Activated CD8-positive, alpha-beta T cell treated with anti-CD3 and anti-CD28 coated beads for 36 hours (primary cell): ENCODE measurements at places on chromosomes 5 and 9. TPM values are rescaled to one million over a fixed set of nuclear protein-coding genes. Genes with fewer than 3 reads are reported as not detected.

The PARP8 gene
- 42.9 TPM for total RNA-seq

The CCL21 gene
- total RNA-seq, result not detected

- no peak overlapping the region for H3K27ac ChIP-seq
- no peaks in the 10 kb centered on the region for H3K27me3 ChIP-seq
- peaks cover 31% of the 10 kb centered on the region for H3K36me3 ChIP-seq
Observed at GRCh38 chr9:37192803-37193202, 72.4 kb downstream of the ZCCHC7 start.

GRCh38 chr5:134098690-134099089 is 15.8 kb upstream of the TCF7 start:
- no peak for DNase-seq
- H3K4me1 ChIP-seq, result peaks cover 74% of the 10 kb centered on the region
- H3K27ac ChIP-seq, result peak overlapping the region; percentile 81
- no peaks in the 10 kb centered on the region for H3K27me3 ChIP-seq
- no peaks in the 10 kb centered on the region for H3K36me3 ChIP-seq

The APBA1 gene
- not detected for total RNA-seq

The SLC46A2 gene
- total RNA-seq, result not detected

The EDIL3 gene
- not detected for total RNA-seq

- no peaks in the 10 kb centered on the region for H3K27me3 ChIP-seq
- no peak overlapping the region for H3K4me3 ChIP-seq
- peaks cover under 1% of the 10 kb centered on the region for H3K4me1 ChIP-seq
- H3K27ac ChIP-seq, result no peak overlapping the region
Observed at GRCh38 chr5:139167063-139167462, 31.1 kb downstream of the SIL1 start.

DNA sequence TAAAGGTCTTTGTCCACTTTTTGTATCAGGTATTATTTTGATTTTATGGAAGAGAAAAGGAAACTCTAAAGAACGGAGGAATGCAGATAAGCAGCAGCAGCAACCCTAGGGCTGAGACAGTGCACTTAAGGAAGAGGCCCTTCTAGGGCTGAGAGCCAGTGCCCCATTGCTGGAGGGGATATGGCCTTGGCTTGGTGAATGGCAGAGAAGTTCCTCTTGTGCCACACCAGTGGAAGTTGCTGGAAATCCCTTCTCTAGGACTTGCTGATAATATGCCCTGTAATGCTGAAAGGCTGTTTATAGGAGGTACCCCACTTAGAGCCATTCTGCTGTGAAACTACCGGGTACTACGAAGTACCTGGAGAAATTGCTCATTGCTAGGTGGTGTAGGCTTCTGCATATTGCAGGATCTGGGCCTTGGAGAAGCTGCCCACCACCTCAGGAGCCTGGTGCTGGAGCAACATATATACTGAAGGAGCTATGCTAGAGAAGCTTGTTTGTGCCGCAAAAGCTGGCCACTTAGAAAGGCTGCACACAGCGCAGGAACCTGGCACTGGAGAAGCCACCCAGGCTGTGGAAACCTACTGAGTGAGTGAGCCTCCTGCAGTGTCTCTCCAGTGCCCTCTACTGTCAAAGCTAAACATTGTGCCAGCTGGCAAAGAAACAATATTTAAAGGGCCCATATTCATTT is 9.6 kb upstream of the UBTD2 start:
- H3K27ac ChIP-seq, result no peak overlapping the region
- H3K36me3 ChIP-seq, result no peaks in the 10 kb centered on the region
- peaks cover 6% of the 10 kb centered on the region for H3K27me3 ChIP-seq

DNA sequence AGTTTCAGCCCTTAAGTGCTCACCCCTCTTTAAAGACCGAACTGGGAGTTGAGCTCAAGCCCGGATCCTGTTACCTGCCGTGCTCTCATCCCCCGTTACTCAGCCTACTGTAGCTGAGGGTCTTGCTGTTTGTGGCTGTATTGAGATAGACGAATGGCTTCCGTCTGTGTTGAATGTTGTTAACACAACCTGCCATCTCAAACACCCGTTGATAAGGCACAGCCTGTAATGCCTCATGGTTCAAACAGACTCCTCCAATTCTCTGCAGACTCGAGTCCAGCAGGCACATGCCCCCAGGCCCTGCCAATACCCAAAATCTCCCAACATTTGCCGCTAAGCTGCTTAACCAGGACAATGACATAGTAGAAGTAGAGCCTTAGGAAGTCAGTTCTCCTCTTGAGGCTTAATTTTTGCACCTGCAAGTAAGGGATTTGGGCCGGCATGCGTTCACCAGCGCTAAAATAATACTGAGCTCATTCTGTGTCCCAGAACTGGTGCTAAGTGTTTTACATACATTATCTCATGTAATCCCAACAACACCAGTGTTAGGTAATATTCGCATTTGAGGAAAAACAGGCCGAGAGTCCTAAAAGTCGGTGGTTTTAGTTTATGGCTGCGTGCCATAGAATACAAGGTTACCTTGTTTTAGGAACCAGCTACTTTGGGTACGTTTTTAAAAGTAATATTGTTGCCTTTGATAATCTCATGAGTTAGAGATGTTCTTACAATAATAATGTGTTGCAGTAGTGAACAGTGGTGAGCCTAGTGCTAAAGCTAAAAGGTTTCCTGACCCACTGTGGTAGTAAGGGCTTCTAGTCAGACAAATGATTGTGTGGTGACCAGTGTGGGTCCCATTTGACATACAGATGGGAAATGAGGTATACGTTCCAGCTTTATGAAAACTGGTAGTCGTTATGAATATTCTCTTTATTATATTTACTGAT is 1.5 kb upstream of the RFX3 start:
- H3K27ac ChIP-seq, result peak overlapping the region; percentile 99
- peak overlapping the region; percentile 96 for H3K4me3 ChIP-seq
- peaks cover 38% of the 10 kb centered on the region for H3K4me1 ChIP-seq
- H3K36me3 ChIP-seq, result peaks cover 24% of the 10 kb centered on the region

The FBP1 gene
- 1.2 TPM for total RNA-seq

- H3K36me3 ChIP-seq, result no peaks in the 10 kb centered on the region
- no peak overlapping the region for H3K27ac ChIP-seq
Observed at GRCh38 chr9:119020284-119020683, 349.0 kb downstream of the BRINP1 start.

The MARVELD2 gene
- 0.60 TPM for total RNA-seq

DNA sequence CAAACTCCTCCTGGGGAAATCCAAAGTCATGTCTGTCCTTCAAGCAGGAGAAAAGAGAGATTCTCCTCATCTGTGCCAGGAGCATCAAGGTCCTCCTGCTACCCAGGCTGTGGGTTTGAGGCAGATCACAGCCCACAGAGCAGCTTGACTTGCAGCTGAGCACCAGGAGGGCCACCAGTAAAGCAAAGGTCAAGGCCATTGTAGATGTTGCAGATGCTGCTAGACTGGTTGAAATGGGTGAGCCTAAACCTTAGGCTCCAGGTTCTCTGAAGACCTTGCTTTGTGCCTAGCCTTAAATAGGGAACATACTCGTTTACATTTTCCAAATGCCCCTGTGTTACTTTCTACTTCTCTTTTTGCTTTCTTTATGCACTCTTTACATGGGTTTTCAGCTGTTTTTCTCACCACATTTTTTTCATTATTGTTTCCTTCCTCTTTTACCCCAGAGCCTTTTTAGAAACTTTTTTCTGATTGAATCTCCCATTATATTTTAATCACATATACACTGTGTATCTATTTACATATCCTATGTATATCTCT is at the start of gene IFNA2:
TSS of gene IFNA2 (minus strand) at position 268 of the 540 bp plus-strand sequence. CDS start at position 199, 69 bp downstream.
- H3K27ac ChIP-seq, result no peak within 1 kb of the TSS
- no peaks in the 10 kb centered on the region for H3K36me3 ChIP-seq
- peaks cover 17% of the 10 kb centered on the region for H3K4me1 ChIP-seq
- DNase-seq, result no peak

GRCh38 chr9:108473209-108474112 is 382.3 kb downstream of the ACTL7B start:
- H3K27ac ChIP-seq, result no peak overlapping the region
- H3K36me3 ChIP-seq, result no peaks in the 10 kb centered on the region
- no peaks in the 10 kb centered on the region for H3K4me1 ChIP-seq
- no peak for DNase-seq

GRCh38 chr9:17068671-17069070 is 66.2 kb upstream of the CNTLN start:
- no peaks in the 10 kb centered on the region for H3K4me1 ChIP-seq
- no peaks in the 10 kb centered on the region for H3K36me3 ChIP-seq

DNA sequence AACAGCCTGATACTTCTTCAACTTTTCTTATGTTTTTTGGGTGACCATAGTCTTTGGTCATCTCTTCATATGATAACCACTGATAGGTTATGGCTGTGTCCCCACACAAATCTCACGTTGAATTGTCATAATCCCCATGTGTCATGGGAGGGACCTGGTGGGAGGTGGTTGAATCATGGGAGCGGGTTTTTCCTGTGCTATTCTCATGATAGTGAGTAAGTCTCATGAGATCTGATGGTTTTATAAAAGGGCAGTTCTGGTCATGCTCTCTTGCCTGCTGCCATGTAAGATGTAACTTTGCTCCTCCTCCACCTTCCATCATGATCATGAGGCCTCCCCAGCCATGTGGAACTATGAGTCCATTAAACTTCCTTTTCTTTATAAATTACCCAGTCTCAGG is 8.7 kb downstream of the RHOBTB3 start:
- peaks cover 3% of the 10 kb centered on the region for H3K36me3 ChIP-seq
- peaks cover 10% of the 10 kb centered on the region for H3K27me3 ChIP-seq
- H3K4me1 ChIP-seq, result no peaks in the 10 kb centered on the region
- no peak overlapping the region for H3K4me3 ChIP-seq
- no peak for DNase-seq
